ENCODE measurements at places on chromosomes 12 and 14. TPM values are rescaled to one million over a fixed set of nuclear protein-coding genes. Genes with fewer than 3 reads are reported as not detected.

Gene CELA1
- total RNA-seq = not detected

DNA sequence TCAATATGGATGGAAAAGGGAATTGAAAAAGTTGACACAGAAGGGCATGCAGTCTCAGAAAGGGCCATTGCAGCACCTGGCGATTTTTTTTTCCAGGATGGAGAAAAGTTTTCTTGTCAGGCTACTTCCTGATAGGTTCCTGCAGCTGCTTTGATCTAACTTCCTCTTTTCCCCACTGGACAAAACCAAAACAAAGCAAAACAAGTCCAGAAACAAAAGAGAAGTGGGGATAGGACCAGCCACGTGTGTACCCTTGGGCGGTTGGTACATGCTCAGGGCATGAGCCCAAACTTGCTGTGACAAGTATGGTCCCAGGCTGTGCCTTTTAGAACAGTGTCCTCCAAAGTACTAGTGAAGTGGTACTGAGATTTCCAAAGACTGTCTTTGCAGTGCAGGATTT, 89.8 kb downstream of the CHST11 start:
- no peak for DNase-seq

GRCh38 chr12:14920475-14921126, 17.7 kb downstream of the ERP27 start:
- DNase-seq = no peak

GRCh38 chr12:131774576-131775391, 53.4 kb upstream of the MMP17 start:
- no peak for DNase-seq

Gene PRB2
- total RNA-seq = not detected

Gene EAPP
- total RNA-seq = 37.7 TPM

GRCh38 chr12:51320695-51321320, 3.2 kb downstream of the BIN2 start:
- no peak for DNase-seq

- DNase-seq = no peak
Observed at GRCh38 chr12:90828621-90829020, 126.4 kb downstream of the CCER1 start.

Gene KRT8
- total RNA-seq = 10.4 TPM

DNA sequence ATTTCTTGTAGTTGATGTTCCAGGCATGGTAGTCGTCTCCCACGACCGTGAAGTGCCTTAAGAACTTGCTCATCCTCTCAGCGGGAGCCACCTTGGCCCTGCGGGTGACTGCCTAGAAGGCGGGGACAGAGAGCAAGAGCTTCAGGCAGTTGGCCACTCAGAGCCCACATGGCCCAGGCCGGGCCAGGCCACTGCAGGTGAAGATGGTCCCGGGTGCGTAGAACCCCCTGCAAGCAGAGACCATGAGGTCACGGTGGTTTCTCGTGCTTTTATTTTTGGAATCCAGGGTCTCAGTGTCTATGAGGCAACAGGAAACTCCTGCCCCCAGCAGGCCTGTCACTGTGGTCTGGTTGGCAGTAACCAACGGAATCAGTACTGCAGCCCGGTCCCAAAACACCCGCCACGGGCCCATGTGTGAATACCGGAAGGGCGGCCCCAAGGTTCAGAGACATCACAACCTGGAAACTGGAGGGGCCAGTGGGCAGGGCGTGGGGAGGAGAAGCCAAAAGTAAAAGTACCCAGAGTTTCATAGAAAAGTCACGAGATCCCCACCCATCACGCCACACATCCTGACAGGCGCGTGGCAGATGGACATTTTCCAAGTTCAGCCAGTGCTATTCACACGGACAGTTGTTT, 27.5 kb downstream of the HVCN1 start:
- DNase-seq = peak; percentile 55

DNA sequence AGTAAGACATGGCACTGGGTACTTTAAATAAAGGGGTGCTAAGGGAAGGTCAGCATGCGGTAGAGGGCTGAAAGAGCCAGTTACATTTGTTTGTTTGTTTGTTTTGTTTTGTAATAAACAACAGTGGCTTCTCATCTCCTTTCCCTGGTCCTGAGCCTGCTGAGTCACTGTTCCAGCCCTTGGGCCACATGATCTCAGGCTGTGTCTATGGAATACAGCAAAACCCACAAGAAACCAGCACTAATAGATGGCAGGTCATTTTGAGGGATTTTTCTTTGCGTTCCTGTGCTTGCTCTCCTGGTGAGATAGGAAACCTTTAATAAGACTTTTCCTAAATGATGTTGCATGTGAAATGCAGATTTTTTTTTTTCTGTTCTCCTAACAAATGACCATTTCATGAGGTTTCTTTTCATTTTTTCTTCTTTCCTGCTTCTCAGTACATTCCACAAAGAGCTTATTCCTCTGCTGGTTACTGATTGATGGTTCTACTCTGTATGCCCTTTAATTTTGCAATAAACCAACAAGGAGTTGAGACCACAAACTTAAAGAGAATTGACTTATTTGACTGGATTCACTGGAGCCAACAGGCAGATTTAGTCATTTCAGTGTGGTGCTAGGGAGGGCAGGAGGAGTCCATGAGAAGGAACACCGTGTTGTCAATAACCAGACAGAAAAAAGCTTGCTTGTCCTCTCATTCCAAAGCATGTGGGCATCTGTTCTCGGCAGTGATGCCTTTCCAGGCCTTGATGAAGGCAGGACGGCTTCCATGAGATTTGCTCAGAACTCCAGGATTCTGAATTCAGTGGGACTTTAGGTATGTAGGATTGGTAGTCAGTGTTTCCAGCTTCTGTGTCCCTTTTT, 459.2 kb downstream of the RAD51B start:
- DNase-seq = no peak

Gene POTEM
- total RNA-seq = not detected

- DNase-seq = no peak
Observed at GRCh38 chr12:30885321-30885720, 41.2 kb upstream of the TSPAN11 start.

- DNase-seq = no peak
Observed at GRCh38 chr12:80702889-80703805, 4.3 kb upstream of the MYF6 start.

DNA sequence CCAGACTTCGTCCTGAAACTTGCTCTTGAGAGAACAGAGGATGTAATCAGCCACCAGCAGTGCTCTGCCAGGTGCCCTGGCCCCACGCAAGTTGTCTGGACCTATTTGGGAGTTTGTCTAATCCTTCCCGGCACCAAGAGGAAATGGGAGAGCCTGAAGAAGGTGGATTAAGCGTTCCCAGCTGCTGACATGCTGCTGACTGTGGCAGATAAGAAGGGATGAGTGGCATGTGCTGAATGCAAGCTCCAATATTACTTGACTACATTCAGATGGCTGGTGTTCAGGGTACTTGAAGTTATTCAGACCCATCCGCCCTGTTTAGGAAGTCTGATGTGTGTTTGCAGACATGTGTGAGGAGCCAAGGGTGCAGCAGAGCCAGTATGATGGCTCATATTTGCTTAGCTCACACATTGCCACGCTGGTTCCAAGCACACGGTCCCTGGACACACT, 440.6 kb upstream of the CCDC196 start:
- DNase-seq = no peak

GRCh38 chr14:98466807-98467206, 805.2 kb downstream of the BCL11B start:
- no peak for DNase-seq

Gene MYH6
- total RNA-seq = not detected

DNA sequence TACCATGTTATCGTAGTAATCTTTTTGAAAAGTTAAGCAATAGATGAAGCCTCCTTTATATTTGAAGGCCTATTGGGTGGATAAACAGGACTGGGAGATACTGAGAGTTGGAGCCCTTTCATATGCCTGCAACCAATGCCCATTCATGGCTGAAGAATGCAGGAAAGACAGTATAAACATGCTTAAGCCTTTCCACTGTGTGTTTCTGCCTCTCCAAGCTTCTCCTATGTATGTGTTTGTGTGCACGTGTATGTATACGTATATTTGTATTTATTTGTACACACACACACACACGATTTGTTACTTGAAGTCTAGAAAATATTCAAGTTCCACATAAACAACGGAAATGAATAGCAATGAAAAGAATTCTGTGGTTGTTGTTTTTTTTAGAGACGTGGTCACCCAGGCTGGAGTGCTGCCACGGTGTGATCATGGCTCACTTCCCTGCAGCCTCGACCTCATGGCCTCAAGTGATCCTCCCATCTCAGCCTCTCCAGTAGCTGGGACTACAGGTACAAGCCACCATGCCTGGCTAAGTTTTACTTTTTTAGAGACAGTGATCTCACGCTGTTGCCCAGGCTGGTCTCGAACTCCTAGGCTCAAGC, 1453.5 kb downstream of the AACS start:
- DNase-seq = peak; percentile 48

DNA sequence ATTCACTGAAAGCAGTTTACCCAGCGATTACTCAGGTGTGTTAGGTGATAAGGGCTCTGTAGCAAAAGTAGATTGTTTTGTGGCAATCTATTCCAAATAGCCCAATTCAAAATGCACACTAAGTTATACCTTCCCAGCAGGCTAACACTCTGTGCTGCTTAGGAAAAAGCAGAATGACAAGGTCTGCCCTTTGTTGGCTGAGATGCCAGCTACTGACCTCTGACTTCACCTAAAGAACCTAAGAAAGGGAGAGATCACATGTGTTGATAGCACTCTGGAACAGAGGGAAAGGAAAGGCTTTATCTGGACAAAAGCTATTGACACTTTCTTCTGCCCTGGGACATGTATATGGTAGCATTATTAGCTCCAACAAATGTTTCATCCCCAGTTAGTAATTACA, 402.3 kb downstream of the EGLN3 start:
- DNase-seq = no peak

GRCh38 chr12:21599143-21599999, 5.3 kb downstream of the GYS2 start:
- DNase-seq = no peak

DNA sequence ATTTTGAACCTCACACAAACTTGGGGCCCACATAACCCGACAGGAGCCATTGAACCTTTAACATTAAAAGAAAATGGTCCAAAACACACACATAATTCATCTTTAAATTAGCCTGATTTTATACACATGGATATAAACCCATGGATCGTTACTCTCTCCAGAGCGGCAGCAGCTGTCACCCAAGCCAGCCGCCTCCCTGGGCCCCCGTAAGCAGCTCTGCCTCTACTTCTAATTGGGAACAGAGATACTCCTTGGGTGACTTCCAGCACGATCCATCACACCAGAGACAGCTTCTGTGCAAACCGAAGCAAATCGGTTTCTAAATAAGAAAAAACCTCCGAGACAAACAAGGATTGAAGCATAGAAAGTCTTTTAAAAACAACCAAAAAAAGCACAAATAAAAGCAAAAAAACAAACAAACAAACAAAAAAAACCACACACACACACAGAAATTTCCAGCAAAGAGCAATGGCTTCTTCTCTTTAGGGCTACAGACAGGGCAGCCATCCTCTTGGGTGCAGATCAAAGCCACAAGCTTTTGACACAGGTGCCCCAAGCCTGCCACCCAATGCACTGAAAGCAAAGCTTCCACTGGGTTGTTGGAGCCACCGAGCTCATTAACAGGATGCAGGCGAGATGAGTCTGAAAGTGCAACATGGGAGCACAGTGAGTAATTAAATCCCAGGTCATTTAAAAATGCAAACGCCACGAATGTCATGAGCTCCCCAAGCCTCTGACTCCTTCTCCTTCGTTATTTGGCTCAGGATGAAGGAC, 156.9 kb downstream of the DPF3 start:
- no peak for DNase-seq

DNA sequence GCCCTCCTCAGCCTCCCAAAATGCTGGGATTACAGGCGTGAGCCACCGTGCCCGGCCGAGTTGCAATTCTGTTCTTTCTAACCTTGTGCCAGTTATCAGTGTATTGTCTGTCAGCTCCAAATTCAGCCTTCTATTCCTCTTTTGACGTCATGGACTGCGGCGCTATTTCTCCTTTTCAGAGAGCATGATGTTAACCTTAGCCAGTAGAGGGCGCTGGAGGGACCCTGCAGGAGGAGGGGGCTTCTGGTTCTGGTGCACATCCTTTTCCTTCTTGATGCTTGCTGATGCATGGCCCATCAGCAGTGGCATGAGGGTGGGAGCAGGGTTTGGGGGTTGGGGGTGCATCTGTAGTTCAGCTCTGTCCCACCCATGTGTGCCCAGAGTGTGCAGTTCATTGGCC, 179.3 kb upstream of the RMST start:
- DNase-seq = no peak

DNA sequence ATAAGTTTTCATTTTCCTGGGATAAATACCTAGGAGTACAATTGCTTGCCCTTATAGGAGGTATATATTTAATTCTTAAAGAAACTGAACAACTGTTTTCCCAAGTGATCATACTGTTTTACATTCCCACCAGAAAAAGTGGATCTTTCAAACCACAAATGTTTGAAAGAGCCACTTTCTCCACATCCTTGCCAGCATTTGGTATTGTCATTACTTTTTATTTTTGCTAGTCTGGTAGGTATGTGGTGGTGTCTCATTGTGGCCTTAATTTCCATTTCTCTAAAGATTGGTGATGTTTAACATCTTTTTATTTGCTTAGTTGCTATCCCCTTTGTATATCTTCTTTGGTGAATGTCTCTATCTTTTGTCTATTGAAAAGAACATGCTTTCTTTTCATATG, 50.6 kb downstream of the CCDC91 start:
- DNase-seq = no peak

- DNase-seq = no peak
Observed at GRCh38 chr12:129629901-129630300, 273.9 kb downstream of the TMEM132D start.

- no peak for DNase-seq
Observed at GRCh38 chr12:1638203-1638602, 9.2 kb downstream of the WNT5B start.

GRCh38 chr14:48723841-48724495, 862.2 kb downstream of the RPS29 start:
- no peak for DNase-seq

Gene TAS2R43
- total RNA-seq = 1.6 TPM

- DNase-seq = no peak
Observed at GRCh38 chr14:73823339-73823885, 28.2 kb upstream of the PTGR2 start.

GRCh38 chr12:12349711-12350665, at the start of gene MANSC1:
Gene MANSC1, minus strand, starts transcription at chr12:12350242. Its CDS starts 6,928 bp downstream, at chr12:12343314.
- peak; percentile 61 for DNase-seq

DNA sequence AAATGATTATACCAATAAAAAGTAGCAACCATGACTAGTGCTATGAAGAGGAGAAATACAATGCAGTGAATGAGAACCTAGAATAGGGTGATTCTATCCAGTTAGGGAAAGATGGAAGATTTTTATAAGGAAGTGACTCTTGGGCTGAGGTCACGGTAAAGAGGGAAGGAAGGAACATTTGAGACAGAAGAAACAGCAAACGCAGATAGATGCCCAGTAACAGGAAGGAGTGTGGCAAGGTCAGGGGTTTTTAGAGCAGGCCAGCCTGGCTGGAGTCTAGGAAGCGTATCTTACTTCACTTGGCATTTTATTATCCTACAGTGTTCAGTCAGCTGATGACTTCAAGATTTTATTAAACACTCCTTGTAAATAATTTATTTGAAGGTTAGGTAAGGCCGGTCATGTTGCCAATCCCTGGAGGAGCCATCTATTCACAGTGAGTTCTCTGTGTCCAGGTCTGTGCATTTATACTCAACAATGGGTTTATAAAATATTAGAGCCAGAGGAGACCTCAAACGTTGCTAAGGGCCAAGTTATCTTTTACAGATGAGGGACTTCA, 170.6 kb downstream of the PRKCH start:
- no peak for DNase-seq

Gene PPP1R36
- total RNA-seq = 0.38 TPM

Gene PTGDR
- total RNA-seq = not detected

Gene GLT1D1
- total RNA-seq = not detected

Gene SDS
- total RNA-seq = under 0.01 TPM

- no peak for DNase-seq
Observed at GRCh38 chr14:58150243-58150805, 1.7 kb downstream of the ARMH4 start.

Gene TMEM119
- not detected for total RNA-seq

Gene ANAPC5
- total RNA-seq = 115 TPM

Gene PROX2
- total RNA-seq = not detected

Data from dermis microvascular lymphatic vessel endothelial cell (primary cell).